Right forelimb (tissue), 1 donor: ENCODE measurements at places on chromosomes 16 and 17.

DNA sequence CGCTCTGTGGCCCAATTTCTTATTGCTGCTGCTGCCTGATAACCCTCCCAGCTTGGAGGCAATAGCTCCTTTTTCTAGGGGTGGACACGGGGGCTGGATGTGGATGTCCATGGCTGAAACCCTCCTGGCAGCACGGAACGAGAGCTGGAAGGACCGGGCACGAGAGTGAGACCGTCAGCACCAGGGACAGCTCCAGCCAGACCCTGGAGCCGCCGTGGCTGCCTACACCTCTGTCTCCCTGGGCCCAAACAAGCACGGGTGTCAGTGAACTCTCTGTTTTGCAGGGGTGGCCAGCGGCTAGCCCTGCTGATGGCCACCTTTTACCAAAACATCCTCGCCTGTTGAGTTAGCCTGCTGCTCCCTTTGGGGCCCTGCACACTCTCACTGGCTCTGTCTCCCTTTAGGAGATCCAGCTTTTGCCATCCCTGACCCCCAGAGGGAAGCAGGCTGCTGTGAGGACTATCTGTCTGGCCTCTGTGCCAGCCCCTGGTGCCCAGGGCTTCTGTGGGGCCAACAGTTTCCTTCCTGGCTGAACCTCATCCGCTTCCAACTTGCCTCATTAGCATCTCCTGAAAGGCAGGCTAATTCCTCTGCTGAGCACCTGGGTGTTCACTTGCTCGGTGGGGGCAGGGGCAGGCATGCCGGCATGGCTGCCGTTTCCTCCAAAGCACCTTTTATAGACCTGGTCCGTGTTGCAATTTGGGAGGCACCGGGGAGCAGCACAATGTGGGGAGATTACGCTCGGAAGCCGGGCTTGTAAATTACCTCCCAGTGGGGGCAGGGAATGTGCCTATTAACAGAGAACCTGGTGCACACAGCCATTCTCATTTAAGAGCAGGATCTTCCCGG lies 118.1 kb downstream of the ENGASE start:
- peak; percentile 84 for DNase-seq

DNA sequence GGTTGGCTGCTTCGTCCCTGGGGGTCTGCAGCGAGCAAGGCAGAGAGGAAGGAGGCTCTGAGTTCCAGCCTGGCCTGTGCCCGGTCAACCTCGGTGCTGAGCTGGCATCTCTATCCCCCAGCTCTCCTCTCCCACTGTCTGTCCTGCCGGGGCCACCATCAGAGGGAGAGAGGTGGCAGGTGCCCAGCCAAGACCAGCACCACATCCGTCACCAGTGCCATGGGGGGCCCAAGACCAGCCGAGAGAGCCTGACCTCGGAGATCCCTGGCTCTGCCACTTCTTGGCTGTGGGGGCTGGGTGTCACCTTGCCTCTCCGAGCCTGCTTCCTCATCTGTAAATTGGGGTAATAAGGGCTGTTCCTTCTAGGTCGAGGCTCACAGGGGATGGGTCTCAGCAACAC lies 560 bp upstream of the P2RX1 start:
- no peak for DNase-seq

DNA sequence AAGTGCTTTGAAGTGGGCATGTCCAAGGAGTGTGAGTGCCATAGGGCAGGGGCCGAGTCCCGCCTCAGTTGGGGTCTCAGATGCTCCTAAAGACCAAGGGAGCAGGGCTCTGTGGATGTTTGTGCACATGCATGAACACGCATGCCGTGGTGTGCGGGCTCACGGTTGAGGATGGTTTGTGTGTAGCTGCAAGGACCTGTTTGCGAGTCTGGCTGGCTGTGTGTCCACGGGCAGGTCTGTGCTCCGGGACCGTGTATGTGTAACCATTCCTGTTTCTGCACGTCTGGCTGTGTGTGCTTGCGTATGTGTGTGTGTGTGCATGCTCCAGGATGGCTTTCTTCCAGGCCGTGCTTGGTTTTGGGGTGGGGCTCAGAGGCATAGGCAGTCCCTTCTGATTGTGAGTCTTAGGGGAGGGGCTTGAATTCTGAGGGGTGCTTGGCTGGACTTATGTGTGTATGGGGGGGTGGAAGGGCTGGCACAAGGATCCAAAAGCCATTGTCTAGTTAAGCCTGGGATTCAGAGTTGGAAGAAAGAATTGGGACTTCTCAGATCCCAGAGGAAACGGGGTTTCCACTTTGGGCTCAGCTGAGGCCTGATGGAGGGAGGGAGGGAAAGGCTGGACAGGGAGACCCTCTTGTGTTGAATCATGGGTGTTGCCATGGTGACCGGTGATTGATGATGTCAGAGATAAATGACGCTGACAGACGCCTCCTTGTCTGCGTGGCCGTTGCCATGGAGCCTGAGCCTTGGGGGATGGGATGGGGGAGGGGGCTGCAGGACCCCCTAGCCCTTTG lies 14.4 kb downstream of the GJD3 start:
- no peak for DNase-seq

DNA sequence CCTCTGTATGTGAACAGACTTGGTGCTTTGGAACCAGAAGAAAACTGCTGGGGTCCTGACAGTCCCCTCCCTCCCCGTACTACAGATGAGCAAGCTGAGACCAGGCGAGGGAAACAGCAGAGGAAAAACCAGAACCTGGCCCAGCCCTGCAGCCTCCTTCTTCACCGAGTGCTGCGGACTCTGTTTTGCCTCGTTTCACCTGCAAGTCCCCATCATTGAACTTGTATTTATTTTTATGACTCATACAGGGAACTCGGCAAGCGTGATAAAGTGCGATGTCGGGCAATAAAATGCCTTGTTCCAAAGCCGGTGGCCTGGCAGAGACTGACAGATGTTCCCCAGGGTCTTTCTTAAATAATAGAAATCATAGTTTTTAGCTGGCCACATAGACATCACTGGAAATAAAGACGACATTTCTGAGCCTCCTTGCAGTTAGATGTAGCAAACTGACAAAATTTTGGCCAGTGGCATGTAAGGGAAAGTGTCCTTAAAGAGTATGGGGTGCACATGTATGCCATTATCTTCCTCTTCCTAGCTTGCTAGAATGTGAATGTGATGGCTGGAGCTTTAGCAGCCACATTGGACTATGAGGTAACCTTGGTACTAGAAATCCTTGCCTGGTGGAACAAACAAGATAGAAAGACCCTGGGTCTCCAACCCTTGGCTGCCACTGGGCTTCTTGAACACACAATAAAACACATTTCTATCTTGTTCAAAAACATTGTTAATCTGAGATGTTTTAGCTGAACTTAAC lies 128.6 kb downstream of the IRF8 start:
- DNase-seq = peak; percentile 21
